ENCODE measurements at places on chromosomes 4 and X. TPM values are rescaled to one million over a fixed set of nuclear protein-coding genes. Genes with fewer than 3 reads are reported as not detected.
A peak's percentile ranks its signal among the peaks of the same experiment; 100 is the strongest.

DNA sequence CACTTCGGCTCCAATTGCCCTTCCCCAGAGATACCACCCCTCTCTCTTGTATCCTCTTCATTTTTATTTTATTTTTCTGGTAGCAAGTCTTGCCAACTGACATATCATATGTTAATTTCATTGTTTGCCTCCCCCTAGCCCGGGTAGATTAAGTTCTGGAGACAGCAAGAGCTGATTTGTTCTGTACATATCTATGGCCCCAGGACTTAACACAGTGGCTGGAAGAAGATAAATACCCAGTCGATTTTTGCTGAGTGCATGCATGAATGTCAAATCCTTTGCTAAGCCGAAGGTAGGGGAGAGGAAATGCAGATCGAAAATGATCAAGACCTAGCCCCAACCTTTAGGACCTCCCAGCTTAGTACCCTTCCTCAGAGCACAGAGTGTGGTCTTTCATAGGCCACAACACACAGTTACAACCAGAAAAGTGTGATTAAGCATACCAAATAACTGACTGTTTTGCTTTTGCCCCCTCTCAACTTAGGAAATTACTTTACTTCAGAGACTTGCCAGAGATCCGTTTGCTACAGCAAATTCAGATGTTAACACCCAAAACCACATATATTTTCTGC is 58.7 kb upstream of the KLF3 start:
- DNase-seq, result no peak

DNA sequence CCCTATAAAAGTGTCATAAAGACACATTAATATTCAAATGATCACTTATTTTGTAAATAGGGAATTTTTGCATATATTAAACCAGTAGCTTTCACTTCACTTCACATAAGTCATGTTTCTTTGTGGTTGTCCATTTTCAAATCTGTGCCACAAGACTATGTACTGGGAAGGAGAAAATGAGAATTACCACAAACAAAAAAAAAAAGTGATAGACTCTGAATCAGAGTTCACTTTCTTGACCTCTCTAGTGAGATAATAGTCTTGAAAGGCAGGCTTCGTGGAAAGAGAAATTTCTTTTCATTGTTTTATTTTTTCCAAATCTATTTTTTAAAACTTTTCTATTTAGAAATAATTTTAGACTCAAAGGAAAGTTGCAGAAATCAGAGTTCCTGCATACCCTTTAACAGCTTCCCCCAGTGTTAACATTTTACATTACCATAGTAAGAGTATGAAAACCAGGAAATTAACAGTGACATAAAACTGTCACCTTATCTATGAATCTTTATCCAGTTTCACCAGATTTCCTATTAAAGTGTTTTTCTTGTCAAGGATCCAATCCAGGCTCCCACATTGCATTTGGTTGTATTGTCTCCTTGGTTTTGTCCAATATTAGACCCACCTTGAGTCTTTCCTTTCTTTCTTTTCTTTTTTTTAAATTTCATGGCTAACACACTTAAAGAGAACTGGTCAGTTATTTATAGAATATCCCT is 215.4 kb upstream of the PGRMC2 start:
- peak; percentile 44 for DNase-seq

DNA sequence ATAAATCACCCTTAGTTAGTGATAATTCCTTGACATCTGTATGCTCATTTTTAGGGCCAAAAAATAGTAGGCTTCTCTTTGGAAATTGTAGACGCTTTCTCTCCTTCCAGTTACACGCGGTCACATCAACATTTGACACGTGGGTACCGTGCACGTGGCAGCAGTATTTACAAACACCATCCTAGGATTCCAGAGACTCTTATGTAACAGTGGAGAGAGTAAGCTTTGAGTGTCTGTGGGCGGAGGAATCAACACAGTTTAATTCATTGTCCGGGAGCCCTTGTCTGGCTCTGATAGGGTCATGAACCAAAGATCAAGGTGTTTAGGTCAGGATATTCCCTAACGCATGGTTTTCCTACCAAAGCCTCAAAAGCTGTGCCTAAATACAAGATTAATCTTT is 12.2 kb downstream of the TET2 start:
- no peak for DNase-seq

DNA sequence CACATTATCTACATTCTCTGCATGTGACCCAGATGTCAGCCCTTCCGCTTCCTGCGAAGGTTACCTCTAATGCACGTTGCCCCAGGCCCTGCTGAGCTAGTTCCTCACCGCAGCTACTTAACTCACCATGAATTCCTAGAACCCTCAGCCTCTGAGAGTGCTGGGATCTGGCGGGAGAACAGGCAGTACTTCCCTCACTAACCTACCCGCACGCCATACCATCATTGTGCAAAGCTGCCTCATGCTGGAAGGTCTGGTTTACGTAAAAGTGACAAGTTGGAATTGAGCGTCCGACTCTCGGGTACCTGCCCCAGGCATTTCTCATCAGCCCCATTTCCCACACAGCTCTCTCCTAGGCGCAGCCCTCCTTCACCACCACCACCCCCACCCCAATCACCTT is 6.3 kb downstream of the SLC25A4 start:
- DNase-seq, result no peak

Gene GSX2
- not detected for total RNA-seq

Data from LHCN-M2 (cell line).